Stimulated activated CD4-positive, alpha-beta T cell treated with anti-CD3 and anti-CD28 coated beads, TNF-alpha, amount 100 ng/mL, for 24 hours (primary cell): ENCODE measurements at places on chromosomes 1 and 21.

DNA sequence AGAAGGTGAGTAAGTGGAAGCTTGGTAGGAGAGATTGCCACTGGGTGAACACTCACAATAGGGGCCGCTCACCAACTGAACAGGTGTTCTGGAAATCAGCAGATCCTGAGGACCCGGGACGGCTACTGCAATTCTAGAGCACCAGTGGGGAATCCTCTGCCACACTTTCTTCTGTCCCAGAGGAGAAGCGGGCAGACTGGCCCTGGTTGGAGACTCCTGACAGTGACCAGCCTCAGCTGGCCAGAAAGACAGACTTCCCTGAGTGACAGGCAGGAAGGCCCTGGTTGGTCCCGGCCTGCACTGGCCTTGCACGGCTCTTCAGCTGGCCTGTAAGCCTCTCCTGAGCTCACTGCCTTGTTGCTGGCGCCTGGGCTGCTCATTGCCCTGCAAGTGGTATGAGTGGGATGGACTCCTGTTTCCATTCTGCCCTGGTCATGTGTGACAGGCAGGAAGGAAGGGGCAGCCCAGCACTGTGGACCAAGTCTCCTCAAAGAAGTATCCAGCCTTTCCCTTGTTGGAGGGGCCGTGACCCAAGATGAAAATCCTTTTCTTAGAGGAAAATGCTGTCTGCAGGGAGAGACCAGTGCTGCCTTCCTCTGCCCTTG, 34.5 kb downstream of the MAN1C1 start:
- no peak for DNase-seq

DNA sequence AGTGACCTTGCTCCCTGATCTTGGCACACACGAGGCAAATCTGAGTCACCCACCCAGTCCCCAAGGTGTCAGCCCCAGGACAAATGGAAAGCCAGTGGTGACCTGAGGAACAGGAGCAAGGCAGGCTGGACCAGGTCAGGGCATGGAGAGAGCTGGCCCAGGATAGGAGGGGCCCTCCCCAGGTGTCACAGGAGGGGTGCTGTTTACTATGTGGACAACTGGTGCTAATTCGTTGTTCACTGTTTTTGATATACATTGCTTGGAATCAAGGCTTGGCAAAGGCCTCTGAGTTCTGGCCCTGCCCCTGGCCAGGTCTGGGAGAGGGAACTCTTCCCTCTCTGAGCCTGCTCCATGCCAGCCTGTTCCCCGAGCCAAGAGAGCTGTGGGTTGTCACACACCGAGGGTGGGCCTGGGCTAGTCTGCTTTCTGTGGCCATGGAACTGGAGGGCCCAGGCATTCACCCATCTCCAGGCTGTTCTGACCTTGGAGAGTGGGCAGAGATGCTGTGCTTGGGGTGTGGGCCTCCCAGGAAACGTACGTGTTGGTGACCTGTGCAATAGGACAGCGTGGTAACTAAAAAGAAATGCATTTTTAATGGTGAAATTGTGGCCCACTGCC, 41.8 kb downstream of the CRYAA start:
- DNase-seq, result no peak

GRCh38 chr1:221667504-221667903, 74.4 kb downstream of the DUSP10 start:
- no peak for DNase-seq

DNA sequence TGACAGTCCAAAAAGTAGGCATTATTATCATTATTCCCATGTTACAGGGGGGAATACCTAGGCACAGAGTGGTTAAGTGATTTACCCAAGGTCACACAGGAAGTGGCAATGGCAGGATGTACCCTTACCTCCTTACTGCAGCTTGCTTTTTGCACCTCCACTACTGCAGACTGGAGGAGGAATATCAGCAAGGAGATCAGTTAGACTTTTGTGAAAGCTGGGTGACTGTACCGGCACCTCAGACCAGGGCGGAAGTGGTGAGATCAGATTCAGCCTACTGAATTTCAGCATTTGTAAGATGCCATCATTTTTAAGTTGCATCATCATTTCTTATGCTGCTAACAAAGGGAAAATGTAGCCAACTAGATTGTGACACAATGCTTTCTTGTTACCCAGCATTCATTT, 4.5 kb downstream of the ADARB1 start:
- peak; percentile 67 for DNase-seq

- no peak for DNase-seq
These were observed 1012.4 kb downstream of the AMY1C start for GRCh38 chr1:104761961-104762570.

DNA sequence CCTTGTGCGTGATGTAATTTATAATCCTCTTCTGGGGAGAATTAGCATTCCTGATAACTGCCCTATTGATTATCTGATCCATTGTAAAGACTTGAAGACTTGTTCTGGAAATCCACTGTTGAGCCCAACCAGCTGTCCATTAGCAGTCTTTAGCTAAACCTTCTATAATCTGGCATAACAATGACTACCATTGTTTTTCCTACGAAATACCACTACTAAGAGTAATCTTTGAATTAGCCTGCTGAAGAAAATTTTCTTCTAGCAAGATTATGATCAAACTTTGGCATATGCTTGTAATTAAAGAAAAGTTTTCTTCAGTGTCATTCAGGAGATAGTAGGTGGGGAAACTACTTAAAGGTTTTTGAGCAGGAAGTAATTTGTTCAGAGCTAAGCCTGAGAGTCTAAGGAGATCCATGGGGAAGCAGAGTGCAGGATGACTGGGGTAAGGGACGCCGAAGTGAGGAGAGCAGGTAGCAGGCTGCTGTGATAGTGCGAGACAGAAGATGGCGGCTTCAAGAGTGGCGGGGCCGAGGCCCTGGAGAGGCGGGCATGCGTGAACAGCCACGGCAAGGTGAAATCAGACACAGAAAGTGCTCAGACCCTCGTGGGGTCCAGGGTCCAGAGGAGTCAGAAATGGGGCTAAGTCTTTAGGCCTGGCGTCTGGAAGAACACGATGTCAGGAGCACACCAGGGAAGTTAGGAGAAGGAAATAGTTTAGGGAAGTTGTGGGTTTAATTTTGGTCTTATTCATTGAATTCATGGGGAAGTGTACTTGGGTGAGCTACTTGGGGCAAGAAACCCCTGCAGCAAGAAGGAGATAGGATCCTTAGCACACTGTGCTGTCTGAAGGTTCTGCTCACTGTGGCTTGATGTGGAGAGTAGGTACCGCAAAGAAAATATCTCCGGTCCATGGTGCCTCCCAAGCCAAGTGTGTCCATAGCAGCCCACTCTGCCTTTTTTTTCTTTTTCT, 112.6 kb upstream of the ADAR start:
- no peak for DNase-seq

DNA sequence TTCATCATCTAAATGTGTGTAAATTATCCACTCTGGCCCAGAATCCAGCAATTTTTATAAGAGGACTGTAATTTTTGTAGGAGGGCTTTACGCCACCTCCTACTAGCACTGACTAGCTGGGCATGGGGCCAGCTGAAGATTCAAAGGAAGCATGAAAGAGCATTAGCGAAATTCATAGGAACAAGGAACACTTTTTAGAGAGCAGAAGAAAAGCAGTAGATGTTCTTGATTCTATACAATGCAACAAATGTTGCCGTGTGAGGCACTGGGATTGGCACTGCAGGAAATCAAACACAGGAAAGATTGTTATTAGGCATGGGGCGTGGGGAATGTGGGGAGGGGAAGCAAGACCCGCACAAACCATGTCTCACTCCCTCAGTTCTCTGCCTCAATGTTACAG, 58.4 kb upstream of the PARP1 start:
- no peak for DNase-seq

DNA sequence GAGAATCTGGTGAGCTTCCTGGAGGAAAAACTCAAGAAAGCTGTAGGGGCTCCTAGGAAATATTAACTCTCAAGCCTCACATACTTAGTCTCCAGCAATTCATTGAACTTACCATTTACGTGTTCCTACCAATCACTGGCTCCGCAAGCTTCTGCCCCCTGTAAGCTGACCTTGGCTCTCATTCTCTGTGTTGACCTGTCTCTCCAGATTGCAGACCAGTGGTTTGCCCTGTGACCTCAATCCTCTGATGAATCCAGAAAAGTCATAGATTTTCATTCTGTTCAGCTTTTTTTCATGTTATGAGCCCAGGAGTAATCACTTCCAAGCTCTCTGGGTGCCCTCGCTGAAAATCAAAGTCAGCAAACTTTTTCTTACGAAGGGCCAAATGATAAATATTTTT, 241.9 kb downstream of the DSCAM start:
- DNase-seq, result no peak

- DNase-seq, result no peak
These were observed 6.8 kb upstream of the PPP1R15B start for GRCh38 chr1:204418174-204419063.

GRCh38 chr1:37865348-37866120, 6.1 kb upstream of the MTF1 start:
- peak; percentile 9 for DNase-seq

- no peak for DNase-seq
These were observed 45.0 kb downstream of the APP start for GRCh38 chr21:26125433-26126167.

DNA sequence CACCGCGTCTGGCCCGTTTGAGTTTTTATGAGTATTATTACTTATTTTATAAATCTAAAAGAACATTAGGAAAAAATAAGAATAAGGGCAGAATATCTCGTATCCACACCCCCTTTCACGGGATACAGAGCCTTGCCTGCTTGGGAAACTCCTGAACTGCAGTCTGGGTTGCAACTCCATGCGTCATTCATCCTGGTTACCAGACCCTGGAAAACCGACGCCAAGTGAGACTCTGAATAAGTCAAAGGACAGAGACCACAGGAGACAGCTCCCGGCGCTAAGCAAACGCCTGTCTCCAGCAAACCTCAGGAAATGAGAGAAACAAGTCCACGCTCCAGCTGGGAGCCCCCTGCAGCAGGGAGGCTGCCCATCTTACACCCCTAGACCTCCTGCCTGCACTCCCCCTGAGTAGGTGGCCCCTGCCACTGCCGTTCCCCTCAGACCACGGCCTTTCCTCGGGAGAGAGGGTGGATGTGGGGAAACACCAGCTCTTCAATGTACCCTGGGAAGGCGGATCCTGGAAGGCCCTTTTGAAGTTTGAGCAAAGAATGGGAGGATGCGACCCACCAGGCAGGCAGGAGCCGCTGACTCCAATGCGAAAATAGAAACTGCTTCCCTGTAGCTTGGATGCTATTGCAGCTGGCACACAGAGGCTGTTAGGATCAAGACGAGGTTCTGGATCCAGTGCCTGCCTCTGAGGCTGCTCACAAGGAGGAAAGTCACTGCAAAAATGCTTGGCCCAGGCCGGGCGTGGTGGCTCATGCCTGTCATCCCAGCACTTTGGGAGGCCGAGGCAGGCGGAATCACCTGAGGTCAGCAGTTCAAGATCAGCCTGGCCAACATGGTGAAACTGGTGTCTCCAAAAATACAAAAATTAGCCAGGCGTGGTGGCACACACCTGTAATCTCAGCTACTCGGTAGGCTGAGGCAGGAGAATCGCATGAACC, 37.7 kb upstream of the GPR157 start:
- no peak for DNase-seq

DNA sequence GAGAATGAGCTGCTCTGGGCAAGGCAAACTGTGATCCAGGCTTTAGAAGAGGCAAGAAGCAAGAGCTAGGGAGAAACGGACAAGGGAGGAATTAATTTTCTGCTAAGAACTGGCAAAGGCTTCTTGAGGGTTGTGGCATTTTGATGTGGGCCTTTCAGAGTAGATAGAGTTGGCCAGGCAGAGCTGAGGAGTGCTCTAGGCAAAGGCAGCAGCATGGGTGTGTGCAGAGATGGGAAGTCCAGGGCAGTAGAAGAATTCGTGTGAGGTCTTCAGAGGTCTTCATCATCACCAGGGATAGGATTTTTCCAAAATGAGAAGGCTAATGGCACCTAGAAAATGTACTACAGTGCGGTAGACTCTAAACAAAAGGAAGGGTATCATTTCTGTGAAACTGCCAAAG, 237.8 kb downstream of the LTN1 start:
- no peak for DNase-seq

GRCh38 chr1:10188133-10188650, 22.2 kb upstream of the KIF1B start:
- DNase-seq, result no peak
